ENCODE measurements at places on chromosomes 5 and 9.

- DNase-seq, result no peak
Measured at GRCh38 chr5:17381932-17382331, 116.1 kb upstream of the TAF11L2 start.

GRCh38 chr9:33374190-33374589 is 28.2 kb downstream of the AQP7 start:
- DNase-seq, result no peak

DNA sequence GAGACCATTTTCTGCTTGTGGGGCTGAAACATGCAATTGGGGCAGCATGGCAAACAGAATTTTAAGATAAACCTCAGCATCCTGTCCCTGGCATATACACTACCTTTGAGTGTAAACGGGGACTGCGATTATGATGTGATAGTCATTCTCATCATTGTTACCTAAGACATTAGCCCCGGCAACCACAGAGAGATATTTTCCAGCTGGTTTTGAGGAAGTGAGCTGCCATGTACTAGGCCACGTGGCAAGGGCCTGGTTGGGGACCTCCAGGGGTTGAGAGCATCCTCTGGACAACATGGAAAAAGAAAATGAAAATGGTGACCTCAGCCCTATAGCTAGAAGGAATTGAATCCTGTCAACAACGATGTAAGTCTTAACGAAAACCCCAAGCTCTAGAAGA is 623.6 kb upstream of the CDH18 start:
- no peak for DNase-seq

GRCh38 chr9:126144603-126145456 is 181.8 kb upstream of the MVB12B start:
- no peak for DNase-seq
